ENCODE measurements at places on chromosomes 6 and 20.
A peak's percentile ranks its signal among the peaks of the same experiment; 100 is the strongest.

- DNase-seq = peak; percentile 33
Observed at GRCh38 chr6:121354764-121355163, 20.5 kb upstream of the TBC1D32 start.

DNA sequence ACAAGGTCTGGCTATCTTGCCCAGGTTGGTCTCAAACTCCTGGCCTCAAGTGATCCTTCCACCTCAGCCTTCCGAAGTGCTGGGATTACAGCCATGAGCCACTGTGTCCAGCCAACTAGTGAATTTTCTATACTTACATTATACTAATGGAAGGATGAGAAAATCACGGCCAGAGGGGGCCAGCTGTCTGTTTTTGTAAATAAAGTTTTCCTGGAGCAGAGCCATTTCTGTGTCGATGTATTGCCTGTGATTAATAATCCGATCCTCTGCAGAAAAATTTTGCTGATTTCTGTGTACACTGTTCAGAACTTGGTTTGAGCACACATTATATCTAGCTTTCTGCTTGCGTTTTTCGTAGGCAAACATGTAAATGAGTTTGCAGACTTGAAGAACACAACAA lies 28.8 kb downstream of the PTPRT start:
- no peak for DNase-seq

- DNase-seq = no peak
Observed at GRCh38 chr6:52356017-52356416, 5.9 kb upstream of the PAQR8 start.

GRCh38 chr20:57167971-57168701 lies 98.3 kb downstream of the BMP7 start:
- DNase-seq = peak; percentile 36

DNA sequence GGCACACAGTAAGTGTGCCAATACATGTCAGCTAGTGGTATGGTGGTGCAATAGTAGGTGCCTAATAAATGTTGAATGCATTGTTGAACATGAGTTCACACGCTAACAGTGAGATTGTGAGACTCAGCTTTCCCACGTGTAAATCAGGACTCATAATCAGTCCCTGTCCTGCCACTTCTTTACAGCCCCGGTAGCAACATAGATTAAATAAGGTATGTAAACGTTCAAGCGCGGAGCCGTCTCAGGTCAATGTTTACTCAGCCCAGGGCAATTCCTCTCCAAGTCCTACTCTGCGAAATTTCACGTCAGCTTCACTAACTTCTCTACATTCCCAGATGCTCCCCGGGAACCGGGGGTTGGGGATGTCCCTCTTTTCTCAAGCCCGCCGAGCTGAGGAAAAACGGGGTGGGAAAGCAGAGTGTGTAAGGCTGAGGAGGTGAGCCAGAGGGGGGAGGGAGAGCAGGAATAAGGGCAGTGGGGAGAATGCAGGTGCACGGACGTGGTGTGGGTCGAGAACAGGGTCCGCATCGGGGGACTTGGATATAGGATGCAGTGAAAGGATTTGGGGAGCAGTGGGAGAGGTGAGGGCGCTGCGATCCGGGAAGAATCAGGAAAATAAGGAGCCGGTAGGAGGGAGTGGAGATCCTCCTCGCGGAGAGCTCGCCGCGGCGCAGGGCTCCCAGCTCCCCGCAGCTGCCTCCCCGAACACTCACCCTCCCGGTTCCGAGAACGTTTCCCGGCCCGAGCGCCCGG lies 544 bp upstream of the TP53INP2 start:
- peak; percentile 35 for DNase-seq

GRCh38 chr20:48564982-48565539 lies 262.7 kb downstream of the PREX1 start:
- no peak for DNase-seq

DNA sequence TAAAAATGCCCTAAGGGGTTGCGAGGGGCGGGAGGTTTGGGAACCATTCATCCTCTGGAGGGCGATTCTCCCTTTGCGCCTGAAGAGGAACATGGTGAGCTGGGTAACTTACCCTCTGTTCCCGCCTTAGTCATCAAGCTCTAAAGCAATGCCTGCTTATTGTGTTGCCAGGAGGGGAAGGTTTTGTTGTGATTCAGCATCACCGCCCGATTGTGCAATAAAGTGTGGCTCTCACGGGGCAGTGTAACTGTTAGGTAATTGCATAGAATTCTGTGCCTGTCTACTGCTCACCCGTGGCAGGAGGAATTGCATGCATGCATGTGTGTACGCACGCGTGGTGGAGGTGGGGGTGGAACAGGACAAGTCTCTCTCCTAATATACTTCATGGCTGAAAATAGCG lies 95.5 kb upstream of the AGPAT4 start:
- DNase-seq = peak; percentile 93

DNA sequence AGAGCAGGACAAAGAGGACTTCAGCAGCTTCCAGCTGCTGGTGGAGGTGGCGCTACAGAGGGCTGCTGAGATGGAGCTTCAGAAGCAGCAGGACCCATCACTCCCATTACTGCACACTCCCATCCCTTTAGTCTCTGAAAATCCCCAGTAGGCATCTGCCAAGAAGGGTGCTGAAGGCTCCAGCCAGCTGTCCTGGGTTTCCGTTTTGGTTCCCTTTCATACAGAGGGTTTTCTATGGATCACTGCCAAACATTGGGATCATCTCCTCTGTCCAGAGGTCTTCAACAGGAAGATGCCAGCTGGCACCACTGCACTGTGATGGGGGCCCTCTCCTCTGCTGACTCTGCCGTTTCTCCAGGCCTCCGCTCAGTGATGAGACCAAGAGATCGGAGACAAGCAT lies 14.3 kb upstream of the RAB5IF start:
- DNase-seq = no peak

GRCh38 chr20:59866338-59866737 lies 67.1 kb downstream of the SYCP2 start:
- DNase-seq = no peak

DNA sequence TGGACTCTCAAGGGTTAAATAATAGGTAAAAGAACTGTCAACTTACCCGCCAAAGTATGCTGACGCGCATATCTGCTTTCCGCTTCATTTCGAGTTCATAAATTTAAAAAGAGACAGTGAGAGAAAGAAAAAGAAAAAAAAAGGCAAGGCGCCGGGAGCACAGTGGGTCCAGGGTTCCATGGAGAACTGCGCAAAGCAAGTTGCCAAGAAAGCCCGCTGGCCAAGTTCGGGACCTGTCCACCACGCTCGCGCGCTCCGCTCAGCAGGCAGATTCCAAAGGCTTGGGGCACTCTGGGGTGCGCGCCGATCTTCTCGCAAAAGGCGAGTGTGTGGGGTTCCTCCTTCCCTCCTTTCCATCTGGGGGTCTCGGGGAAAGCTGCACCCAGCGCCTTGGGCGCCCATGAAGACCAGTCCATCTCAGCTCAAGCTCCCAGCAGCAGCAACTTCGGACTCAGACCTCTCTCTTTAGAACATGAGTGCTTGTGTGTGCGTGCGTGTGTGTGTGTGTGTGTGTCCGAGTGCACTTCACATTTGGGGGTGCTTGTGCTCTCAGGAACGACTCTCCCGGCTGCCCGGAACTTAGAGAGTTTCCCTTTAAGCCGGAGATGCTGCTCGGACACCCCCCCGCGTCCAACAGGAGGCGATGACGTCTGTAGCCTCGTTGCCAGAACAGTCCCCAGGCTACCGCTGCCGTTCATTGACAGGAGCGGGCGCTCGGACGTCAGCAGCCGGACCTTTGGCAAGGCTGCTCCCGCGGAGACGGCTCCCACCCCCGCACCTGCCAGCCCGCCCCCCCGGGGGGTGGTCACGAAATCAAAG lies 180.0 kb downstream of the TBXT start:
- peak; percentile 86 for DNase-seq

GRCh38 chr6:140774080-140774505 lies 1358.6 kb upstream of the GJE1 start:
- DNase-seq = peak; percentile 82

GRCh38 chr6:134340179-134340975 lies 22.5 kb upstream of the SGK1 start:
- DNase-seq = no peak

DNA sequence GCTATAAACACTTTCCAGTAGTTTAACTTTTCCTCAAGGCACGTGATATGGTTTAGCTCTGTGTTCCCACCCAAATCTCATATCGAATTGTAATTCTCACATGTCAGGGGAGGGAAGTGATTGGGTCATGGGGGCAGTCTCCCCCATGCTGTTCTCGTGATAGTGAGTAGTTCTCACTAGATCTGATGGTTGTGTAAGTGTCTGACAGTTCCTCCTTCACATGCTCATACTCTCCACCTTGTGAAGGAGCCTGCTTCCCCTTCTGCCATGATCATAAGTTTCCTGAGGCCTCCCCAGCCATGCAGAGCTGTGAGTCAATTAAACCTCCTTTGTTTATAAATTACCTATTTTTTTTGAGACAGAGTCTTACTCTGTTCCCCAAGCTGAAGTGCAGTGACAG lies 127.9 kb downstream of the DTNBP1 start:
- DNase-seq = no peak

DNA sequence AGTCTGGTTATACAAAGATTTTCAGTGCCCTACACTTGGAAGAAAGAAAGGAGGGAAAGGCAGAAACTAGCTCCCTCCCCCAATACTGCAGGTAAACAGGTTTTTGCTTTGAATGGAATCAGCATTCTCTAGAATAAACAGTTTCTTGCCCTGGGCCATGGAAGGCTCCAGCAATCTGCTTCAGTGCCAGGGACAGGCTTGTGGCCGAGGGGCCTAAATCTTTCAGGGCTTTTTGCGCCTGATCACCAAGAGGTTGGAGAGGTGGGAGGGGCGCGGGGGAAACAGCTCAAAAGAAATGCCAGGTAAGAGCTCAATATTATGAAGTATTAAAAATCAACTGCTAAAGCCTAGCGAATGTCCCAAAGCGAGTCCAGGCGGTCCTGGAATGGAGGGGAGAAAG lies 23.8 kb downstream of the TFAP2B start:
- no peak for DNase-seq

GRCh38 chr6:110432285-110432900 lies 17.0 kb upstream of the DDO start:
- DNase-seq = no peak

GRCh38 chr6:45681860-45682511 lies 304.3 kb upstream of the SUPT3H start:
- DNase-seq = peak; percentile 69

GRCh38 chr20:23126281-23127061 lies 40.3 kb upstream of the CD93 start:
- no peak for DNase-seq

DNA sequence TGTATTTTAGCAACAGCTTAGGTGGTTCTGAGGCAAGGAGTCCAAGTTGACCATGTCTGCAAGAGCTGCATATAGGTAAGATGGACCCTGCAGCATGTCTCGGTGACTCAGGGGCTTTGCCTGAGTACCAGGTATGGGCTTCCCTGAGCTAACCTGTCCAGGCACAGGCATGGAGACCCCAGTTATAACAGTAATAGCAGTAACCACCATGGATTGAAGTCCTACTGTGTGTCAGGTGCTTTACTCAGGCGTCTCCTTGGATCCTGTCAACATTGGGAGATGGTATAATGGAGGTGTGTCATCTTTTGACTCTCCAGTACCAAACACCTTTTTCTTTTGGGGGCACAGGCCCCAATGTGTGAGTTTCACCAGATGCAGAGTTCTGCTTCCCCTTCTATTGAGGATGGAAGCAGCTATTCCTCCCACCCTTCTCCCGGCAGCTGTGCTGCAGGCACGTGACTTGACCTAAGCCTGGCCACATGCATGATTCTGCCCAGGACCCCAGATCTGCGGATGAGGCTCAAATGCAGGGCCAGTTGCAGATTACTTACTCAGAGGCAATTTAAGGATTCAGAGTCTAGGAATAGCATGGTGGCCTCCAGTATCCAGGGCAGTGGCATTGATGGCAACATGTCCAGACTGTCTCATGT lies 13.8 kb downstream of the TREM1 start:
- no peak for DNase-seq

DNA sequence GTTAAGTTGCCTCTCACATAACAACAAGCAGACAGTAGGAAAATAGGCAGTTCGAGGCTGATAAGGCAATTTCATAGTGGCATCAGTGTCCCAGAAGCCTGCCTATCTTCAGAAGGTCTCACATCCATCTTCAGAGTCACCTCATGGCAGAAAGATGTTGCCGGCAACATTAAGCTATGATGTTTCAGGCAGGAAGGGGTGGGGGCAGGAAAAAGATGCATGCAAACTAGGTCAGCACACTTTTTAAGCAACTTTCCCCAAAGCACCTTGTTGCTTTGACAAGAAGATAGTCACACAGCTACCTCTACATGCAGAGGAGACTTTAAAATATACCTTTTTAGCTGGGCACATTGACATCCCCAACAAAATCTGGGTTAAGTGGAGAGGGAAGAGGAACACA lies 43.2 kb upstream of the SMIM8 start:
- DNase-seq = no peak

DNA sequence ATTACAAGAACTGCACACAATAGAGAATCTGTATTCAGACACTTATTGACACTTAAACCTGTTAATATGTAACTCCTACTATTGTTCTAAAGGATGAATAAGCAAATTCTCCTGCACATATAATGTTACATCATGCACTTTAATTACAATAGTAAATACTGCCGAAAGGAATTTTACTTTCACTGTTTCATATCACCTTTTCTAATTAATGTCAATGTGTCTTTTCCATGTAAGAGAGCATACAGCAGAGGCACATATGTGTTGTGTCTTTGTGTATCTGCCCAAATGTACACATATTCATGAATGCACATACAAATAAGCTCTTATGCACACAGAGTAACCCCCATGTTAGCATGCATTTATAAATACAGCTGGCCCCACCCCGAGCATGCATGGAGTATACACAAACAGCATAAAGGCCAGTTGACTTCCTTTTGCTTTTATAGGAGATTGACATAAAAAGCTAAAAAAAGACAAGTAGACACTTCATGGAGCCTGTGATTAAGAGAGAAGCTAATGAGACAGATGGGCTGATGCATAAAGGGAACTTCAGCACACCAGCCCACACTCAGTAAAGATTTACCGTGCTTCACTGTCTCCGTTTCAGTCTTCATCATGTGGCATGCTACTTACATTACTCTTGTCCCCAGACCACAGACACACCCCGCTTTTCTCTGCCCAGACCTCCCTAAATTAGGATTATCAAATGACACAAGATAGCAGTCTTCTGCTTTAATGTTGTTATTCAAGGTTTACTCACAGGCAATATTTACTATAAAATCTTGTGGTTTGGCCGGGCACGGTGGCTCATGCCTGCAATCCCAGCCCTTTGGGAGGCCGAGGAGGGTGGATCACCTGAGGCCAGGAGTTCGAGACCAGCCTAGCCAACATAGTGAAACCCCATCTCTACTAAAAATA lies 184.6 kb downstream of the ATXN1 start:
- DNase-seq = no peak

- peak; percentile 67 for DNase-seq
Observed at GRCh38 chr6:129890701-129891100, 29.6 kb upstream of the TMEM244 start.

- no peak for DNase-seq
Observed at GRCh38 chr6:93393554-93394074, 25.7 kb downstream of the EPHA7 start.

DNA sequence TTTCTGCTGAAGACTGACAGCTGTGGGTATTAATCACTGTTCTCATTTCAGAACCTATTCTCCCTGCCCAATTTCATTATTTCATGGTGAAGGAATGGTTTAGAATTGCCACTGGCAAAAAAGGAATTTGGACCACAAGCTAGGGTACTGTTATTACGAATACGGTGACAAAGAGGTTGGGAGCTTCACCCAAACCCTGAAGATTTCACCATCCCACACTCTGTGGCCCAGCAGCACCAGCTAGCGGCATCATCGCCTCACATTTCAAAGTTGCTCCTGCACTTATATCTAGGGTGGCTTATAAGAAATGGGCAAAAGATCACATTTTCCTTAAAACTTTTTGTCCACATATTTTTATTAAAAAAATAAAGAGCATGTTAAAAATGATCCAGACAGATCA lies 236.1 kb downstream of the SYNDIG1 start:
- DNase-seq = no peak

Measured in ELR (cell line).